ENCODE measurements at places on chromosomes 12 and 14. TPM values are rescaled to one million over a fixed set of nuclear protein-coding genes. Genes with fewer than 3 reads are reported as not detected.

HRK gene
- 0.16 TPM for polyA plus RNA-seq

- H3K27ac ChIP-seq, result peak within 1 kb of the TSS; percentile 51
- H3K36me3 ChIP-seq, result peaks cover 3% of the 10 kb centered on the region
- H3K4me1 ChIP-seq, result peaks cover 11% of the 10 kb centered on the region
- peak; percentile 90 for DNase-seq
- H3K27me3 ChIP-seq, result no peaks in the 10 kb centered on the region
Measured at GRCh38 chr12:104303538-104304151, at the start of gene EID3. Gene EID3 (plus strand): TSS chr12:104303739. CDS start chr12:104303935, 196 bp downstream.

GRCh38 chr12:50181691-50182090 is 14.5 kb upstream of the CERS5 start:
- H3K4me3 ChIP-seq, result no peak overlapping the region
- peaks cover 65% of the 10 kb centered on the region for H3K36me3 ChIP-seq
- no peak overlapping the region for H3K27ac ChIP-seq

SCARB1 gene
- 167 TPM for polyA plus RNA-seq

GRCh38 chr12:9064201-9064814 is 51.4 kb downstream of the A2M start:
- no peaks in the 10 kb centered on the region for H3K27me3 ChIP-seq
- peak overlapping the region; percentile 95 for H3K4me3 ChIP-seq
- no peaks in the 10 kb centered on the region for H3K36me3 ChIP-seq
- peak overlapping the region; percentile 100 for H3K27ac ChIP-seq

KCNC2 gene
- 0.42 TPM for polyA plus RNA-seq

C1QL4 gene
- polyA plus RNA-seq, result 0.01 TPM

DNA sequence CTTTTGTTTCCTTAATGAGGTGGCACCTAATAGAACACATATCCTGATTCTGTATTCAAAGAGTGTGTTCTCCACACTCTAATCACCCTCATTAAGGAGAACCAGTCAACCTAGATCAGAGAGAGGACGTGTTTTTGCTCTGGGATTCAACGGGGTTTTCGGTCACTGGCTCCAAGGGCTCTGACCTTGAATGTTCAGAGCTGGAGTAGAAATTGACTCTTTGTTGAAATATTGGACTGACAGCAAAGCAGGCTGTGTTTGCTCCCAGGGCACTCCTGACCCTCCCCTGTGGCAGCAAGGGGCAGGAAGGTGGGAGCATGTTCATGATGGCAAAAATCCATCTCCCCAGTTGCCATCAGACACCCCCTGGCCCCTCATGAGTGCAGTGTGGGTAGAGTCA is 1193.0 kb downstream of the AACS start:
- no peaks in the 10 kb centered on the region for H3K36me3 ChIP-seq
- no peaks in the 10 kb centered on the region for H3K27me3 ChIP-seq
- no peaks in the 10 kb centered on the region for H3K4me1 ChIP-seq

DNA sequence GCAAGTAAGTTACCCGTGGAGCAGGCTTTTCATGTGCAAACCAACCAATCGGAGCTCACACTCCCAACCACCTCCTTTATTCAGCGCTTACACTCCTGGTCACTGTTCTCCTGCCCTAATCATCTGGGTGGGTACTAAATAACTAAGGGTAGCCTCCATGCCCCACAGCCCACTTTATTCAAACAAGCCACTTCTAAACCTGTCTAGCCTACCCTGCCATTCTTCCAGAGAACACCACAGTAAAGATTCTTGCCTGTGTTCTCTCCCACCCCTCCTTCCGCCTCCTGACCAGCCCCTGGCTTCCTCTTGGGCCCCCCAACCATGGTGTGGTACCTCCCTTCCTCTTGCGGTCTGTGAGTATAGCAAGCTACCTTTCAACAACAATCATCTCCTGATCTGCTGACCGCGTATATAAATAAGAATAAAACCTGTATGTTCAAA is 581.9 kb downstream of the VRK1 start:
- H3K4me1 ChIP-seq, result no peaks in the 10 kb centered on the region
- H3K27me3 ChIP-seq, result peaks cover 9% of the 10 kb centered on the region
- H3K27ac ChIP-seq, result no peak overlapping the region
- DNase-seq, result no peak

DNA sequence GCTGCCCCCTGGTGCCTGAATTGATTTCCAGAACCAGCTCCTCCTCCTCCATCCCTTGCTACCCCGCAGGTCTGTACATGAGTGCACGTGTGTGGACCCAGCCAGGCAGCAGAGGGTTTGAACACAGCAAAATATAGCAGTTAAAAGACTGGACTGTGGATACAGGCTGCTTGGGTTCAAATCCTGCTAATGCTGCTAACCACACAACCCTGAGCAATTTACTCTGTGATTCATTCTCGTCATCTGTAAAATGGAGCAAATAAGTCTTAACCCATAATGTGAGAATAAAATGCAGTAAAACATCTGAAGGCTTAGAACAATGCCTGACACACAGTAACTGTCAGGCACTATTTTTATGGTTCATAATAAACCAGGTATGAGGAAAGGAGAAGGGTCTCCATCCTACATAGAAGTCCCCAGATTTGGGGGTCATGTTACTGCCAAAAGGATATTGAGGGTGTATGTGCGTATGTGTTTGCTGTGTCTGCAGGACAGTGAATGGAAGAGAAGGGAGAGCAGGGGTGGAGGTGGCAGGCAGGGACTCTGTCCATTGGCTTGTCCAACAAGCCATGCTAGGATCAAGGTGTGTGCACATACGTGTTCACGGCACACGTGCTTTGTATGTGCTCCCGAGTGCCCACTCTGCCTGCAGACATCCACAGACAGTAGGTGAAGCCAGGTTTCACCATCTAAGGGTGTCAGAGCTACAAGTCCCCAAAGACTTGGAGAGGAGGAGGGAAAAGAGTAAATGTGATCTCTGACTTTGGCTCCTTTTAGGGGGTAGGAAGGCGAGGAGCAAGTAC is 1.5 kb upstream of the STAT6 start:
- peaks cover 27% of the 10 kb centered on the region for H3K4me1 ChIP-seq
- H3K36me3 ChIP-seq, result peaks cover 7% of the 10 kb centered on the region
- peak overlapping the region; percentile 86 for H3K4me3 ChIP-seq
- no peak for DNase-seq

AKAP6 gene
- polyA plus RNA-seq, result 8.5 TPM

DNA sequence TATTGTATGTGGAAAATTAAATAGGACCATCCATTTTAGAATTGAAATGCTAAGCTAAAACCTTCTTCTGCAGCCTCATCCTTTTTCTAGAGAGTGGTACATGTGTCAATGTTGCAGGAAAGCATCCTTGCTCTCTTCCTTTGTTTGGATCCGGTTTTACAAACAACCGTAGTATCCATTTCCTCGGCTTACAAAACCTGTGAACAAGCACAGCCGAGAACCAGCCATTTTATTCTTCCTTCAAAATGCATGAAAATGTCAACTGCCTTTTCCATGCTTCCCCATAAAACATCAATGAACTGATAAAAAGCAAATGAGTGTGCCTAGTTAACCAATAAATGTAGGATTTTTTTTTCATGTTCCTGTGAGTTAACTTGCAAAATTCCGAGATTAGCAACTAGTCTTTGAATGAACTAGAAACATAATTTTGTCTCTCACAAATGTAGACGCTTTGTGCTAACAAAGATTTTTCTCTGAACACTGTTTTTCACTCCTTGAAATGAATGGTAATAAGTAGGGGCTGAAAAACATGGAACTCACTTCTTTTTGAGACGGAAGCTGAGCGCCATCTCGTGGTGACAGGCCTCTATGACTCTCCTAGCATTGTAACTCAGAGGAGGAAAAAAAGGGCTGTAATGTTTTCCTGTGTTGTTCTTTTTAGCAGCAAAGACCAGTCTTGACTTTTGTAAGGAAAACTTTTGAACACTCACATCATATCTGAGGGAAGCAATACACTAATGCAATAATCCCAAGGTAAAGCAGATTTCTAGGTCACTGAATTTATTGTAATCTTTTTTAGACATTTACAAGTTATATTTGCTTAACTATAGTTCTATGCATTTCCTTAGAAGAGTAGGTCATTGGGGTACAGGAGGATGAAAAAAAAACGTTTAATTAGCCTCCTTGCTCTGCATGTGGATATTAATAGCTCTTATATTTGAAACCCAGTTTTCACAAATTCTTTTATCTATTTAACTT is 157.4 kb upstream of the FOXG1 start:
- no peak overlapping the region for H3K27ac ChIP-seq
- no peaks in the 10 kb centered on the region for H3K36me3 ChIP-seq
- no peaks in the 10 kb centered on the region for H3K27me3 ChIP-seq
- no peak overlapping the region for H3K4me3 ChIP-seq
- no peaks in the 10 kb centered on the region for H3K4me1 ChIP-seq
- peak; percentile 9 for DNase-seq

GRCh38 chr14:49036984-49037516 is 549.1 kb downstream of the RPS29 start:
- no peak overlapping the region for H3K27ac ChIP-seq
- H3K36me3 ChIP-seq, result no peaks in the 10 kb centered on the region
- DNase-seq, result no peak
- H3K27me3 ChIP-seq, result no peaks in the 10 kb centered on the region
- no peak overlapping the region for H3K4me3 ChIP-seq
- no peaks in the 10 kb centered on the region for H3K4me1 ChIP-seq

GRCh38 chr12:68899251-68899771 is 33.7 kb downstream of the CPM start:
- DNase-seq, result peak; percentile 69
- H3K4me1 ChIP-seq, result peaks cover 8% of the 10 kb centered on the region
- H3K36me3 ChIP-seq, result no peaks in the 10 kb centered on the region
- H3K27me3 ChIP-seq, result no peaks in the 10 kb centered on the region

DNA sequence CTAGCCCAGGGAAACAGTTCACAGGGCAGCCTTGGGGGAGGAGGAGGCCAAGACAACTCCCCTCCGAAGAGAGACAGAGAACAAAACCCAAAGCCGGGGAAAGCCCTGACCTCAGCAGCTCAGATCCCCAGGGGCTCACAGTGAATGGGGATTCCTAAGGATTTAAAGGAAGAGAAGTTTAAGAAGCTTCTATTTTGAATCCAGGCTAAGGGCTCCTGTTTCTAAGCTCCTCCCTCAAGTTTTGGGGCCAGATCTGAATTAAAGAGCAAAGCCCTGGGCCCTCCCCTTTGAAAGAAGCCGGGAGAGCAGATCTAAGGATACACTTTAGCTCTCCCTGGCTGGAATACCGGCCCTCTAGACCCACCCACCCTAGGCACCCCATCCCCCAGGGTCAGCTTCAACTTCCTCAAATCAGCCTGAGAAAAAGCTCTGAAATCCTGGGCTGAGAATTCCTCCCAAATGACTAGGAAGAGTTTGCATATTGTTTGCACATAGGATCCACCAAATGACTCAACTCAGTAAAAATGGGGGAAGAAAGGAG is 3.9 kb downstream of the KDM2B start:
- H3K27ac ChIP-seq, result peak overlapping the region; percentile 33
- no peak for DNase-seq
- H3K4me3 ChIP-seq, result no peak overlapping the region
- no peaks in the 10 kb centered on the region for H3K27me3 ChIP-seq

NINJ2 gene
- 2.8 TPM for polyA plus RNA-seq

- peak overlapping the region; percentile 21 for H3K27ac ChIP-seq
- H3K4me1 ChIP-seq, result peaks cover 10% of the 10 kb centered on the region
- peaks cover 7% of the 10 kb centered on the region for H3K36me3 ChIP-seq
- no peak for DNase-seq
Measured at GRCh38 chr12:46219877-46220655, 48.8 kb downstream of the SLC38A1 start.

GRCh38 chr12:15193946-15194345 is 27.3 kb downstream of the RERG start:
- H3K36me3 ChIP-seq, result no peaks in the 10 kb centered on the region
- DNase-seq, result no peak
- no peaks in the 10 kb centered on the region for H3K4me1 ChIP-seq

DNA sequence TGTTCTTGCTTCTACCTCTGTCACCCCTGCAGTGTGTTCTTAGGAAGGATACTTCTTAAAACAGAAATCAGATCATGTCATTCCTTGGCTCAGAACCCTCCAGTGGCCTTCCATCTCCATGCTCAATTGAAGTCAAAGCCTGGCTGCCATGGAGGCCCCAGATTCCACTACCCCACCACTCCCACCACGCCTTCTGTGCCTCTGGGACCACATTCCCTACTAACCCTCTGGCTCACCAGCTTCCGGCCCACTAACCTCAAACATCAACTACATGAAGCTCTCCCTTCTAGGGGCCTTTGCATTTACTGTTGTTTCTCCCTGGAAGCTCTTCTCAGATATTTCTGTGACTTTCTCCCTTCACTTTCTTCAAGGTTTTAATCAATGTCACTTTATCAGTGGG is 76.1 kb upstream of the REP15 start:
- H3K27me3 ChIP-seq, result no peaks in the 10 kb centered on the region
- no peaks in the 10 kb centered on the region for H3K4me1 ChIP-seq
- no peak overlapping the region for H3K4me3 ChIP-seq
- H3K27ac ChIP-seq, result no peak overlapping the region

TCL1B gene
- polyA plus RNA-seq, result 0.03 TPM

CLEC2A gene
- not detected for polyA plus RNA-seq

GPR68 gene
- polyA plus RNA-seq, result 2.9 TPM

P2RX7 gene
- polyA plus RNA-seq, result 1.3 TPM

DNA sequence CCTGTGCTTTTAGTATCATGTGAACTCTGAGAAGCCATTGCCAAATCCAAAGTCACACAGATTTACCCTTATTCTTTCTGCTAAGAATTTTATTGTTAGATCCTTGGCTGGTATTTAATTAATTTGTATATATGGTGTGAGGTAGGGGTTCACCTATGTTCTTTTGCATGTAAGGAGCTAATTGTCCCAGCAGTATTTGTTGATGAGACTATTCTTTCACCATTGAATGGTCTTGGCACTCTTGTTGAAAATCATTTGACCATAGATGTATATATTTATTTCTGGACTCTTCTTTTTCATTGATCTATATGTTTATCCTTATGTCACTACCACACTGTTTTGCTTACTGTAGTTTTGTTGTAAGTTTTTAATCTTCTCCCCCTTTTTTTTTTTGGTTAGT is 26.2 kb downstream of the G2E3 start:
- no peaks in the 10 kb centered on the region for H3K4me1 ChIP-seq
- no peak for DNase-seq
- H3K4me3 ChIP-seq, result no peak overlapping the region
- H3K27ac ChIP-seq, result no peak overlapping the region

GPR84 gene
- polyA plus RNA-seq, result 0.16 TPM

APEX1 gene
- polyA plus RNA-seq, result 218 TPM

DNA sequence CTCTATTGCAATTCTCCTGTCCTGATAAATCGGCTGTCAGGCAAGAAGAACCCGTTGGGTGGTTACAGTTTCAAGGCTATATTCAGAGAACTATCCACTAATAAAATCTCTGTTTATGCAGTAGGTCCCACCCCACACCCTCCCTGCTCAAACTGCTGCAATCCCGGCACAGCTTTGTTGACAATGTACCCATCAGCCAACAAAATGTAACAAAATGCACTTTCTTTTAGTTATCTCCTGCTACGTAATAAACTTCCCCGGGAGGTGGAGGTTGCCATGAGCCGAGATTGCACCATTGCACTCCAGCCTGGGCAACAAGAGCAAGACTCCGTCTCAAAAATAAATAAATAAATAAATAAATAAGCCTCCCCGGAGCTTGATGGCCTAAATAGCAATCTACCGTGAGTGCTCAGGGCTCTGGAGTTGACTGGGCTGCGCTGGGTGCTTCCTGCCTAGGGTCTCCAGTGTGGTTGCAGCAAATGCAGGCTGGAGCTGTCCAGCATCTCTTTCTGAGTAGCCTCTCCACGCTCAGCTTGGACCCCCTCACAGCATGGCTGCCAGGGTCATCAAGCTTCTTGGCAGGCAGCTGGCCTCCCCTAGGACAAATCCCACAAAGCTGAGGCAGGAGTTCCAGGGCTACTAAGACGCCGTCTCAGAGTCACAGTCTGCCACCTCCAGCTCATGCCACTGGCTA is 43.2 kb upstream of the FBRSL1 start:
- peak overlapping the region; percentile 39 for H3K27ac ChIP-seq
- H3K4me3 ChIP-seq, result no peak overlapping the region
- H3K36me3 ChIP-seq, result no peaks in the 10 kb centered on the region
- peaks cover 2% of the 10 kb centered on the region for H3K27me3 ChIP-seq
- DNase-seq, result no peak

GRCh38 chr12:5512601-5512970 is 80.7 kb downstream of the NTF3 start:
- H3K4me3 ChIP-seq, result no peak overlapping the region
- no peak for DNase-seq
- peaks cover 5% of the 10 kb centered on the region for H3K27me3 ChIP-seq

Data from large intestine (tissue), 12 donors.